ENCODE measurements at places on chromosomes 2 and 18. TPM values are rescaled to one million over a fixed set of nuclear protein-coding genes. Genes with fewer than 3 reads are reported as not detected.

The SGPP2 gene
- 18.5 TPM for polyA plus RNA-seq

The ETAA1 gene
- polyA plus RNA-seq = 29.3 TPM

The TNS1 gene
- polyA plus RNA-seq = 58.0 TPM

The PSMA8 gene
- polyA plus RNA-seq = not detected

The STK39 gene
- polyA plus RNA-seq = 34.8 TPM

The MPP4 gene
- polyA plus RNA-seq = 0.19 TPM

The NCKAP5 gene
- polyA plus RNA-seq = 8.2 TPM

The EVX2 gene
- not detected for polyA plus RNA-seq

The MAL gene
- 365 TPM for polyA plus RNA-seq

The RGPD3 gene
- polyA plus RNA-seq = 0.35 TPM

The TPO gene
- polyA plus RNA-seq = 0.07 TPM

The KATNAL2 gene
- 10.8 TPM for polyA plus RNA-seq

The GAL3ST2 gene
- polyA plus RNA-seq = 0.37 TPM

The MTA3 gene
- polyA plus RNA-seq = 78.7 TPM

The TMEM247 gene
- not detected for polyA plus RNA-seq

The SF3B6 gene
- 170 TPM for polyA plus RNA-seq

The MYO1B gene
- 105 TPM for polyA plus RNA-seq

The FLACC1 gene
- polyA plus RNA-seq = 1.0 TPM

The BCL2 gene
- 23.5 TPM for polyA plus RNA-seq

The ST6GAL2 gene
- polyA plus RNA-seq = 19.2 TPM

The HOXD13 gene
- polyA plus RNA-seq = 0.11 TPM

The LINC00305 gene
- 4.1 TPM for polyA plus RNA-seq

The PLEK gene
- 7.4 TPM for polyA plus RNA-seq

The NRP2 gene
- 67.1 TPM for polyA plus RNA-seq

The CTAGE1 gene
- not detected for polyA plus RNA-seq

The LIMS4 gene
- polyA plus RNA-seq = 1.1 TPM

All from right renal cortex interstitium (tissue), 3 donors.